ENCODE measurements at places on chromosomes 16 and 17. TPM values are rescaled to one million over a fixed set of nuclear protein-coding genes. Genes with fewer than 3 reads are reported as not detected.

- no peak for DNase-seq
These were observed 52.5 kb downstream of the ZFPM1 start for GRCh38 chr16:88505405-88506082.

DNA sequence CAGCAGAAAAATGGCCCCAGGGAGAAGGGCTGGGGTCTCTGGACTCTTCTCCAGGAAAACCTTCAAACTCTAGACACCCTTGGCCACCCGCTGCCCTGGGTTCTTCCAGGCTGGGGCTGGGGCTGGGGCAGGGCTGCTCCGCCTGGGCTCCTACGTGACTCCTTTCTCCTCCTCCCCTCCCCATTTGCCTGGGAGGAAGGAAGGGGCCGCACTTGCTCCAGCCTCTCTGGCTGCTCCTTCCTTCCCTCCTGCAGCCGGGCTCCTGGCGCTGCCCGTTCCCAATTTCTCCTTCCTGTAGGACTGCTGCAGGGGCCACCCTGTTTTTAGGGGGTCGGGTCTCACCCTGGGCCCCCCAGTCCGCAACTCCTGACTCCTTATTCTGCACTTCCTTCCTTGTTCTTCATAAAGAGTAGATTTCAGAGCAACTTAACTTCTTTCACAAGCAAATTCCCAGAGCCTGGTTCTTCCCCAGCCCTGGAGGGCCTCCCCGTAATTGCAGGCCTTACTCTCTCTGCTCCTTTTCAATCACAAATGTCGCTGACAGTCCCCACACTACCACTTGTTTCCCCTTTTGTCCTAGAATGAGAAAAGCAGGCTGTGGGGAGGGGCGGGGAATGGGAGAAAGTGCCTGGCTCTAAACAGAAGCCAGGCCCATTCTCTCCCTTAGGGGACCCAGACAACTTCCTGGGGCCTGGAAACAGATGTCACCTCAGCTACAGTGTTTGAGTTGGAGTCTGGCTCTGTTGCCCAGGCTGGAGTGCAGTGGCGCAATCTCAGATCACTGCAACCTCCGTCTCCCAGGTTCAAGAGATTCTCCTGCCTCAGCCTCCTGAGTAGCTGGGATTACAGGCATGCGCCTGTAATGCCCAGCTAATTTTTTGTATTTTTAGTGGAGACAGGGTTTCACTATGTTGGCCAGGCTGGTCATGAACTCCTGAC, 137.8 kb downstream of the ENGASE start:
- no peak for DNase-seq

- DNase-seq = no peak
These were observed 13.4 kb downstream of the ITPRIPL2 start for GRCh38 chr16:19127205-19127604.

- DNase-seq = no peak
These were observed 3.2 kb upstream of the PRPSAP1 start for GRCh38 chr17:76356803-76357456.

GRCh38 chr16:50294955-50295354, 28.6 kb downstream of the ADCY7 start:
- peak; percentile 28 for DNase-seq

GRCh38 chr17:10620823-10621222, 36.3 kb downstream of the MYH3 start:
- DNase-seq = no peak

Gene USP43
- total RNA-seq = 0.33 TPM

DNA sequence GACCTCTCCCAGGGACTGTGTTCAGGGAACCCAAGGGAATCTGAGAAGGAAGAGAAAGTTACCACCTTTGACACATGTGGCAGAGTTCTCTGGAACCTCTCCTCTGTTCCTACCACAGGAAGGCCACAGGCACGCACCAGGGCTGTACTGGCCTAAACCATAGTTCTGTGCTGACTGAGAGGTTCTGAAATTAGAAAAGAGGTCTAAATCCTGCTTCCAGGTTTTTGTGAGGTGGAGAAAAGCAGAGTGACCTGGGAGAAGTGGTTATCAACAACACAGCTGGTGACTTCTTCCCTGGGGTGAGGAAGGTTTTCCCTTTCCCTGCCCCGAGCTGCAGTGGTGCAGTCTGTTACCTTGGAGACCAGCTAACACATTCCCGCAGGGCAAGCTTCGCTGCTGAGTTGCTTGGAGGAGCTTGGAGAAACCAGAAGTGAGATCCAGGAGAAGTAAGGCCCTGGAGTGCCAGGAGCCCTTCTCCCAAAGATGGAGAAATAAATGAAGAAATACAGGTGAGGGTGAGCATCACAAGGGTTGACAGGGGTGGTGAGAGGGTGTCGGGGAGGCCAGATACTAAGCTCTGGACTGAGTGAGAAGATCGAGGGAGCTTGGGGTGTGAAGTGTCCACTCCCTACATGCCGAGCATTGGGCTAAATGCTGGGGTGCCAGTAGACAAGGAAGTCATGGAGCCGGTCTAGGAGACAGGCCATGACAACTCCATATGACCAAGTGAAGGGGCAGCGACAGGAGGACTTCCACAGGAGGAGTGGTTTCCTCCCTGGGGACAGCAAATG, at the start of gene VWA3A:
TSS of gene VWA3A (plus strand) at position 399 of the 791 bp plus-strand sequence. CDS start at position 496, 97 bp downstream.
- DNase-seq = no peak

Gene KCNH4
- 0.15 TPM for total RNA-seq

Gene PMFBP1
- total RNA-seq = 0.66 TPM

- peak; percentile 91 for DNase-seq
These were observed 2.1 kb downstream of the MFAP4 start for GRCh38 chr17:19384723-19385391.

GRCh38 chr16:8293413-8293812, 296.9 kb downstream of the TMEM114 start:
- no peak for DNase-seq

DNA sequence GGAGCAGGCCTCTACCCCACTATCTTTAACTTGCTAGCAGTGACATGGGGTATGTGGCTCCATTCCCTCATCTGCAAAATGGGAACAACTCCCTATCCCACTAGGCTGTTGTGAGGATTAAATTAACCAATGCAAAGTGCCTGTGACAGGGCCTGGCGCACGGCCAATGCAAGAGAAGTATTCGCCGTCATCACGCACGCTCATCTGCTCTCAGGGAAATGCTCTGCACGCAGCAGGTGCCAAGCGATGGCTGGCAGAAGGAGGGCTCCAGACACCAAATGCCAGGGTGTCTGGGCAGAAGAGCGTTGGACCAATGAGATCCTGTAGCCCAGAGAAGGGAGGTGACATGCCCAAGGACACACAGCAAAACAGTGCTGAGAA, 17.3 kb downstream of the FAM83G start:
- DNase-seq = no peak

GRCh38 chr17:69516911-69517310, 102.4 kb downstream of the MAP2K6 start:
- no peak for DNase-seq

Gene CHD9NB
- total RNA-seq = 2.3 TPM

Gene ZFP3
- 6.0 TPM for total RNA-seq

Gene RMI2
- 1.7 TPM for total RNA-seq

GRCh38 chr16:1488054-1488601, 616 bp downstream of the PTX4 start:
- DNase-seq = peak; percentile 76

GRCh38 chr17:70230850-70231640, 61.7 kb downstream of the KCNJ2 start:
- DNase-seq = no peak

DNA sequence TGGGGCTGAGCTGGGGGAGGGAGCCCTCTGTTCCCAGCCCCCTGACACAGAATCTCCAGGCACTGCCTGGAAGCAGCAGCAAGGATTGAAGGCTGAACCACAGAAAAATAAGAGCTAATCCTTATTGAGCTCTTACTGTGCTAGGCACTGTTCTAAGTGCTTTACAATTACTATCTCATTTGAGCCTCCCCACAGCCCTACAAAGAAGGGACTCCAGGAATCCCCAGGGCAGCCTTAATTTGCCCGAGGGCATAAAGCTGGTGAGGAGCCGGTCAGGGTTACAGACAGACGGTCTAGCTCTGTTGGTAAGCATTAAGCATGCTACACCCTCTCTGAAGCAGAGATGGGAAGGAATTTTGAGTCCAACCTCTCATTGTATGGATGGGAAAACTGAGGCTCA, 7.0 kb downstream of the SAMD14 start:
- no peak for DNase-seq
